Articular chondrocyte of knee joint (primary cell): ENCODE measurements at places on chromosomes 6 and 20. TPM values are rescaled to one million over a fixed set of nuclear protein-coding genes. Genes with fewer than 3 reads are reported as not detected.

The BCLAF1 gene
- total RNA-seq: 163 and 164 TPM in 2 replicates

The RIPPLY2 gene
- under 0.01 and 0.43 TPM in 2 replicates for total RNA-seq

The AGER gene
- total RNA-seq: 0.54 and 0.78 TPM in 2 replicates

The LY86 gene
- total RNA-seq: not detected in 2 replicates

The SOX18 gene
- 0.22 TPM in 1 of 2 replicates, not detected in the other for total RNA-seq

The ACTL10 gene
- total RNA-seq: 1.7 and 2.1 TPM in 2 replicates

The EEF1A2 gene
- total RNA-seq: 0.13 TPM in 1 of 2 replicates, not detected in the other

The MEI4 gene
- under 0.01 TPM in 2 replicates for total RNA-seq

The HLA-DRA gene
- total RNA-seq: 0.26 and 2.3 TPM in 2 replicates

The CCN6 gene
- total RNA-seq: 28.4 and 36.8 TPM in 2 replicates

The SLC17A9 gene
- total RNA-seq: 6.7 and 6.9 TPM in 2 replicates

The SMPD2 gene
- 10.7 and 12.9 TPM in 2 replicates for total RNA-seq

The HDGFL1 gene
- total RNA-seq: not detected in 2 replicates
